Fibroblast of skin of left quadriceps (primary cell): ENCODE measurements at places on chromosomes 11 and 22.

DNA sequence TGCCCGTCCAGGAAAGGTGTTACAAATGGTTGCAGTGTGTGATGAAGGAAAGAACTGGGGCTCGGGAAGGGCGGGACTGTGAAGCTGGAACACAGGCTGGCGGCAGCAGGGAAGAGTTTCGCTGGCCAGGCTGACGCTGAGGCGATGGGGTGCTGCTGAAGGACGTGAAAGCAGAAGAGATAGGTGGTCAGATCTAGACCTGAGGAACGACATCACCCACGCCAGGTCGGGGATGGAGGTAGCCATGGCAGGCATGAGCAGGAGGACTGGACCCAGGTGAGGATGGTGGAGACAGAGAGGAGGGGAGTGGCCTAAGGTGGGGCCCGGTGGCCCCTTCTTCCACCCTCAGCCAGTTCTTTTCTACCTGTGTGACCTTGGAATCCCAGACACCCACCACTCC is 9.1 kb downstream of the CDC42EP2 start:
- no peak for DNase-seq

GRCh38 chr11:63020671-63021291 is 5.1 kb upstream of the SLC22A8 start:
- no peak for DNase-seq

DNA sequence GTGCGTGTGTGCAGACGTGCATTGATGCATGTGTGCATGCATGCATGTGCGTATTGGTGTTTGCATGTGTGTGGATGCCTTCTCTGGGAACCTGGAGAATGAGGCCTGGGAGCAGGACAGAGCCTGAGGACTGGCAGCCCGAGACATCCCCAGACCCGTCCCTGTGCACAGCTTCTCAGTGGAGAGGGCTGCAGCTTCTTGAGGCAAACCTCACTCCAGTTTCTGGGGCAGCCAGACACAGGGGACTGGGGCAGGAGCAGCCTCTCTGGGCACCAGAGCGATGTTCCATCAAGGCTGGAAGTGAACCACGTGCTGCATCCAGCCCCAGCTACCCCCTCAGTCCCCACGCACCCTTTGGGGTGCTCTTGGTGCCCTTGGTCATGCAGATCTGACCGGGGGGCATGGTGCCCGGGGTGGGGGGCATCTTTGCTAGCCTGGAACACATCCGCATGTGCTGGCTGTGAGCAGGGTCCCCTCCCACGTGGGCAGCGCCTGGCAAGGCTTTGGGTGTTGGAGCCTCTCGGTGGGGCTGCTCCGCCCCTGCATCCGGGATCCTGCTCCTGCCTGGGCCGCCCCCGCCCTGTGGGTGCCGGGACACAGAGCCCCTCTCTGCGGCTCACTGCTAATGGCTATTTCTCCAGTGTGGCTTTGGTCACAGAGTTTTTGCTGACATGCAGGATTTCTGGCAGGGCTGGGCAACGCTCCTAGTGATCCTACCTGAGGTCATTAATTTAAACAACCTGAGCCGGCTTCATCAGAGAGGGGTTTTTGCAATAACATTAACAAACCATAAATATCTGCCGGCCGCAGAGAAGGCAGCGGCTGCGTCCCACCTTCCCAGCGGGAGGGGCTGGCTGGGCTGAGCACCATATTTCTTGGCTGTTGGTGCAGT is 434.7 kb downstream of the TBC1D22A start:
- no peak for DNase-seq

- DNase-seq = no peak
Measured at GRCh38 chr11:83116015-83116641, 40.8 kb upstream of the PCF11 start.

DNA sequence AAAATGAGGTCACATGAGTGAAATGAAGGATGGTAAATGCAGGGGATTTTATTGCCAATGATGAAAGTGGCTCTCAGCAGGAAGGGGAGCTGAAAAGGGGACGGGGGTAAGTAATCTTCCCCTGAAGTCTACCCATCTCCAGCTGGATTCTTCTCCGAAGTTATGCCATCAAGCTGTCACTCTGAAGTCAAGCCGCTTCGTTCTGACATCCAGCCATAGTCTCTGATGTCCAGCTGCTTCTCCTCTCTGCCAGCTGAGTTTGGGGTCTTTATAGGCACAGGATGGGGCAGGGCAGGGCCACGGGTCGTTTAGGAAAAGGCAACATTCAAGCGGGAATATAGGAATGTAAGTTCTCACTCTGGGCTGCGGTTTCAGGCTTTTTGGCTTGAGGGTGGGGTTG is 181.9 kb upstream of the ANO3 start:
- no peak for DNase-seq

DNA sequence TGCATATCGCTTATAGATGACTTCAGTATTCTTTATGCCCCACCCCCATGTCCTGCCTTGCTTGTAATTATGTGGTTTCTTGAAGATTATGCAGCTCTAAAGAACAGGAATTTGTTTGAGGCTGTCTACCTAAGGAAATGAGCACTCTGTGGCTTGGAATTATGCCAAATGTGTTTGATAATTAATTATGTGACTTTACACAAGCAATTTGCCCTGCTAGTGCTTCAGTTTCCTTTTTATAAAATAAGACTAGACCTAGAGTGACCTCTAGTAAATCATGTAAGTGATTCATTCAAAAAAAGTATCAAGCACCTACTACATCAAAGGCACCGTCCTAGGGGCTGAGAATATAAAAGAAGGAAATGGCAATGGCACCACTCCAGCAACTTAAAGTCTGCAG is 491.5 kb upstream of the KIRREL3 start:
- no peak for DNase-seq

DNA sequence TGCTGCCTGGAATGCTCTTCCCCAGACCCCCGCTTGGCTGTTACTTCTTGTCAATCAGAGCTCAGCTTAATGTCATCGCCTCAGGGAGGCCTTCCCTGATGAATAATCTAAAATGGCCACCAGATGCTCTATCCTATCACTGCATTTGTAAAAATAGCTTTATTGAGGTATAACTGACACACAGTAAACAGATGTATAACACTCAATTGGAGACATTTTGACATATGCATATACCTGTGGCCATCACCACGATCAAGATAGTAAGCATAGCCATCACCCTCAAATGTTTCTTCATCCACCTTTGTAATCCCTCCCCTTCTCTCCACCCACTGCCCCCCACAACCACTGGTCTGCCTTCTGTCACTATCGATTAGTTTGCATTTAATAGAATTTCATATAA is 36.6 kb upstream of the NECTIN1 start:
- no peak for DNase-seq

DNA sequence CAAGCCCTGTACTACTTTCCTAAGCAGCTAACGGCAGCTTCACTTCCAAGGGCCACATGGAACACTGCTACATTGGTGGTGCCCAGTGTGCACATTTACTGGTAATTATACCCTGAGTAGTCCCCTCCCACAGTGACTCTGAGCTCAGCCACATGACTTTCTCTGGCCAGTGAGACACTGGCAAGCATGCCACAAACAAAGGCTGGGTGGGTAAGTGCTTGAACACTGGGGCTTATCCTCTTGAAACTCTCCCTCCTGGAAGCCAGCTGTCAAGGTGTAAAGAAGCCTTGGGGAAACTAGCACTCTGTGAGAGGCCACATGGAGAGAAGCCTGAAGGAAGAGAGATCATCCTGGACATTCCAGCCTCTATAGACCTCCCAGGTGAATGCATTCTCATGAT is 54.4 kb upstream of the DRD2 start:
- no peak for DNase-seq

DNA sequence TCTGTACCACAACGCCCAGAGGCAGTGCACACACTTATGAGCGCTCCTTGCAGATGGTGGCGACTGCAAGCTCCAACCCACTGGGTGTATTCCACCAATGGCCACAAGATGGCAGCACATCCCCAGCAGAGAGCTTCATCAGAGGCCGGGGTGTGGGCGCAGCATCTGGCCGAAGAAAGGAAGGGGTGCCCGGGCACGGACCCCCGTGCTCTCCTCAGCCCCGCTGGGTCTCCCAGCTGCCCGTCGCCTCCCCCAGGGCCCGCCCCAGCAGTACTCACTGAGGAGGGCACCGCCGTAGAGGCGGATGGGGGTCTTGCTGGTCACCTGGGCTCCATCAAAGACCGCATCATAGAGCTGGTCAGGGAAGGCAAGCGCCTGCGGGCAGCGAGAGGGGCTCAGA is 14.2 kb downstream of the TP53I11 start:
- peak; percentile 48 for DNase-seq

GRCh38 chr22:30609260-30610185 is 2.5 kb downstream of the TCN2 start:
- no peak for DNase-seq

DNA sequence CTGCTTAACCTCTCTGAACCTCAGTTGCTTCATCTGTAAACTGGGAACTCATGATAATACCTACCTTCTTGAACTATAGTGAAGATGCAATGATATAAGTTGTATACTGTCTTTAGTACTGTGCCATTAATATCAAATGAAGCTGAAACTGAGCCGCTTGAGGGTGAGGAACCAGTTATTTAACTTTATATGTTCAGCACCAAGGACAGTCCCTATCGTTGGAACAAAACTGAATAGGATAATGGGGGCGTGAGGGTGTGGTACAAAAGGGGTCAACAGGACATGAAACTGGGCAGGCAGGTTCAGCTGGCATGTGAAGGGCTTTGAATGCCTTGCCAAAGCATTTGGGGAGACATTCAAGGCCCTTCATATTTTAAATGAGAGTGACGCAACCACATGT is 112.6 kb downstream of the C11orf91 start:
- no peak for DNase-seq

GRCh38 chr11:117117681-117118080 is 19.5 kb upstream of the SIK3 start:
- no peak for DNase-seq

DNA sequence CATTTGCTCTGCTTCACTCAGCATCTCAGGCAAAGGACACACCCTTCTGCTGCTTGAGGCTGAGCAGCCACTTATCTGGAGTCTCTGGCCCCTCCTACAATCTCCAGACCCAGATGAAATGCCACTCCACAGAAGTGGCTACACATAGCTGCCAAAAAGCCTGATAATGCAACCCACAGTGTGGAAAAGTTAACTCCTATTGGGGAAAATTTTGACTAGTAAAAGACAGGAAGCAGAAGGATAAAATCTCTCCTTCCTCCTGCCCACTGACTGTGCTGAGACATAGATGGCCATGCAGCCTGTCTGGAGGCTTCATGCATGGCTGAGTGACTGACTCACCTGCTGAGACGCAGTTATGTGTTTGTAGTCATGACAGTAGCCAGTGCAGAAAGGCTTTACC is 92.3 kb upstream of the TEAD1 start:
- no peak for DNase-seq

DNA sequence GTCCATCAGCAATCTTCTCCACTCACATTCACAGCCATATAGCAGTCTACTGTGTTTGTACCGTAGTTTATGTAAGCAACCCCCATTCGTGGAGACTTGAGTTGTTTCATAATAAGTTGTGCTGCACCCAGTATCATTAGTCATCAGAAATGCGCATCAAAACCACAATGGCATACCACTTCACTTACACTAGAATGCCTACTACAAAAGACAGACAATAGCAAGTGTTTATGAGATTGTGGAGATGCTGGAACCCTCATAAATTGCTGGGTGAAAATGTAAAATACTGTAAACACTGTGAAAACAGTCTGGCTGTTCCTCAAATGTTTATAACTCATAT is 133.3 kb downstream of the ATXN10 start:
- peak; percentile 97 for DNase-seq

DNA sequence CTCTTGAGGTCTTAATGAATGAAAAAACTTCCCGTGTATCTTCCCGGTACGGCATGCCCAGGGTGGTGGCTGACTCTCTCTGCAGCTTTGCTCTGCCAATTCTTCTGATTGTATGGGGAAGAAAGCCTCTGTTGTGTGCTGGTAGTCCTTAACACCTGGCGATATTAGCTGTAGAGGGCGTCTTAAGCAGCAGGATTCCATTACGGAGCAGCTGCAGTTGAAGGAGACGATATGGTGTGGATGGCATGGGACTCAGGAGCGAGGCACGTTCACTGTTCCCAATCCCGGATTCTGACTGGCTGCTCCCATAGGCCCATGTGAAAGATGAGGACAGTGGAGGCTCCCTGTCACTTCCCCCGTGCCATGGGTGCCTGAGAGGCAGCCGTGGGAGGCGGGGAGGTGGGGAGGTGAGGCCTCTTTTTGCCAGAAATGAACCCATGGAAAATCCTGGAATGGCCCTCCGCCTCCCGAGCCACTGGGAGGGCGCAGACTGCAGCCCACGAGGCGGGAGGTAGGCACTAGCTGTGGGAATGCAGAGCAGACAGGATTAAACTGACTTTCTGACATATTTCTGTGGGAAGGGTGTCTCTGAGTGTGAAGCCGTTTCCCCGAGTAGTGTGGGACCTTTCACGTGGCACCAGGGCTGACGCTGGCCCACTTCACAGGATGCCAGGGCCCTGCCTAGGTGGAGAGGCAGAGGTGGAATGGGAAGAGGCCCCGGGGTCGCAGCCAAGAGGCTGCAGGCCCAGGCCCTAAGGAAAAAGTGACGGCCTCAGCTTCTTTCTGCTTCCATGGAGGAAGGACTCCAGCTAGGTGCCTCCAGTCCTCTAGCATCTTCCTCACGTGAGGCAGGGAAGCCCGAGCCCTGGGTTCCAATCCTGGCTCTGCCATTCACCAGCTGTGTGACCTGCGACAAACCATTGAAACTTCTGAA is 121.4 kb upstream of the CD82 start:
- no peak for DNase-seq

DNA sequence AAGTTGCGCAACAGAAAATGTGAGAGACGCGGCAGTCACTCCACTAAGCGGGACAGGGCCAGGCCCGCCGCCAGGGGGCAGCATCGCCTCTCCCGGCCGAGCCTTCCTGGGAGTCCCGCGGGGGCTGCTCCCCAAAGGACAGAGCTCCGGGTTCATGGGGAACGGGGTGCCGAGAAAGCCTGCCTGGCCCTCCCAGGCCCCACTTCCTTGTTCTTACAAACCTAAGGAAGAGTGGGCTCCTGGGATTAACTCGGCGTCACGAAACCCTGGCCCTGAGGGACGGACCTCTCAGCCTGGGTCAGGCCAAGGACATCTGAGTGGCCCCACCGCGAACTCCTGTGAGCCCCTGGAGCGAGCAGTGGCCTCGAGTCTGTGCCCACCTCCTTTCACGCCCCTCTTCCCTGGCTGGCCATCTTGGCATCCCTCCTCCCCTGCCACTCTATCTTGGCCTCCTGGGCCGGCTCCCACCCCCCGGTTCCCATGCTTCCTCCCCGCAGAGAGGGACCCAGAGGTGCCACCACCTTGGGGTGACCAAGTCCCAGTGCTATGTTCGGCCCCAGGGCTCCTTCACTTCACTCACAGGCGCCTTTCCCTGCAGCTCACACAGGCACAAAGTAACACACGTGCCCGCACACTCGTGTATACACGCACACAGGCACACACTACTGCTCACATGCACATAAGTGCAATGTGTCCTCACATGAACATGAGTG is 99.9 kb upstream of the FGF3 start:
- DNase-seq = peak; percentile 21
